Stimulated activated CD8-positive, alpha-beta memory T cell treated with anti-CD3 and anti-CD28 coated beads, Interleukin-4, amount 100 ng/mL, for 1 hour (primary cell): ENCODE measurements at places on chromosomes 1 and 21.

DNA sequence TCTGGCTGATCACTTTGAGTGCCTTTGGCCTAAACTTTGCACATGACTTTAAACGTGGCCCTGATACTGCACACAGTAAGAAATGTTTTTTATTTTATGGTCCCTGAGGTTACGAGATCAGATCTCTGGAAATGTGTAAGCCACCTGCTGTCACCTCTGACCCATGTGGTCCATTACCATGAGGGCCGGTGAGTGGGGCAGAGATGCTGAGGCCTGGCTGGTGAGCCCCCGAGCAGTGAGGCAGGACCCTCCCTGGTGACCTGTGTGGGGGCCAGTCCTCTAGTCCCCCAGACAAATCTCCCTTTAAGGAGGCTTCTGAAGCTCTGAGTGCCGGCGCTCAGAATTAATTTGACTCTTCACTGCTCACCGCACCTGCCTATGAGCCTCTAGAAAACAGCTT, 12.4 kb downstream of the TFF3 start:
- DNase-seq = no peak

DNA sequence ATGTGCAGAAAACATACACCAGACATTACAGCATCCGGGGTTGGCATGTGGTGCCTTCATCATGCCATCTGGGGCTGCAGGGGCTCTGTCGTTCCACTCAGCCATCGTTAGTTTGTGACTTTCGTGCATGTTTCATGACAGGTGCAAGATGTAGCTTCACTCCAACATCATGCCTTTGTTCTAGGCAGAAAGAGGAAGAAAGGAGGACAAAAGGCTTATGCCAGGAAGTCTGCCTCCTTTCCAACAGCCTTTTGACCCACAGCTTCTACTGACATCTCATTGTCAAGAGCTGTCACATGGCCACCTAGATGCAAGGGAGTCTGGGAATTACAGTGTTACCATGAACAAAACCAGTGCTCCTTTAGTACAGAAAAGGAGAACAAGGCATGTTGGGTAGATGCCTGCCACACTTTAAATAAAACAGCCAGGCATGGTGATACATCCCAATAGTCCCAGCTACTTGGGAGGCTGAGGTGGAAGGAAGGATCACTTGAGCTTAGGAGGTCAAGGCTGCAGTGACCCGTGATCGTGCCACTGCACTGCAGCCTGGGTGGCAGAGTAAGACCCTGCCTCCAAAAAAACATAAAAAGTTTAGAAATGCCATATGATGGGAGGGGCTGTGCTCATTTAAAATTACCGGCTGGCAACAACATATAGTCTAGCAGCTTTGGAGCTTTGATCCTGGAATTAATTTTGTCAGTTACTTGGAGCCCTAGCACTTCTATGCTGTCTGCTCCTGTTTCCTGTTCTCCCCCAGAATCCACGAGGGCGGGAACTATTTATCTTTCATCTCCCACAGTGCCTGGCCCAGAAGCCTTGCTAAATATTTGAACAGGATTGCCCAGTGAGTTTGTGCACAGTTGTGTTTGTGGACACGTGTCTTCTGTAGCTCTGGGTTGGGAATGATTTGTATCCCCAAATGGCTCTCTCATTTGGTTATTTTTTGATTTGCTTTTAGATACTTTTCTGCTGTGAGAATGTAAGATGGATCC, 7.4 kb downstream of the DOP1B start:
- DNase-seq = no peak

GRCh38 chr1:247334378-247335133, 2.9 kb upstream of the ZNF496 start:
- no peak for DNase-seq

- DNase-seq = no peak
Observed at GRCh38 chr1:55876276-55877060, 661.3 kb upstream of the USP24 start.

DNA sequence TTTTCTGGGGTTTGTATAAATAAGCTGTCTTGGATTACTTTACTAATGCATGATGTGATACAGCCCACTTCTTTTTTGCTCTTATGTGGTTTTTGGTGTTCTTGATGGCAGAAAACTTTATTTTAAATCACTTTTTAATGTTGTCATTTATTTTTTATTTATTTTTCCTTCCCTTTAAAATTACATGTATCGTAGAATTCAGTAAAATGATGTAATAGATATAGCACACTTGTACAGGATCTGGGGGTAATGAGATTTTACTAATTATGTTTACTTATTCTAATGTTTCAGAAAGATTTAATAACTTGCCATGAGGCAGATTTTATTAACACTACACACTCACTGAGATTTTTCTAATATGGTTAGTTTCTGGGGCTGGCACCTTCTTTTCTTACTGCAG, 701 bp upstream of the B3GALT2 start:
- no peak for DNase-seq

GRCh38 chr1:92563457-92564216, 76.9 kb upstream of the GFI1 start:
- DNase-seq = no peak

- DNase-seq = no peak
Observed at GRCh38 chr1:246792603-246793002, 68.4 kb downstream of the SCCPDH start.

DNA sequence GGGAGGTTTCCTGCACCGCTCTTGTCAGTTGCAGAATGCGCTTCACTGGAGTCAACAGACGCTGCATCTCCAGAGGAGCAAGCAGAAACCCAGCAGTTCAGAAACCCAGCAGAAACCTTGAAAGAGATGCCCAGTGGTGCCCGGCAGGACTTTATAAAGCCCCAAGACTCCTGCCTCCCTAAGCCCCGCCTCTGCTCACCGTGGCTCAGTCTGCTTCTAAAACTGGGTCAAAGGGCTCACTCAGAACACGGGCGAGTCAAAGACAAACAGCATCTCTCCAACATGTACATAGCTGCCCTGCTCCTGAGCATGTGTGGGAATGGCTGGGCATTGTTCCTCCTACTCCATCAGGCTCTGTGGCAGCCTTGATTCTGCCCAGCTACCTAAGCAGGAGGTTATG, at the start of gene HMGCS2:
Gene HMGCS2, minus strand, starts transcription at position 128 of the 400 bp plus-strand sequence. Its CDS starts 61 bp downstream, at position 67.
- DNase-seq = no peak

- DNase-seq = no peak
Observed at GRCh38 chr1:240094041-240094722, 2.5 kb downstream of the FMN2 start.

GRCh38 chr1:183467687-183468086, 4.6 kb upstream of the SMG7 start:
- no peak for DNase-seq

DNA sequence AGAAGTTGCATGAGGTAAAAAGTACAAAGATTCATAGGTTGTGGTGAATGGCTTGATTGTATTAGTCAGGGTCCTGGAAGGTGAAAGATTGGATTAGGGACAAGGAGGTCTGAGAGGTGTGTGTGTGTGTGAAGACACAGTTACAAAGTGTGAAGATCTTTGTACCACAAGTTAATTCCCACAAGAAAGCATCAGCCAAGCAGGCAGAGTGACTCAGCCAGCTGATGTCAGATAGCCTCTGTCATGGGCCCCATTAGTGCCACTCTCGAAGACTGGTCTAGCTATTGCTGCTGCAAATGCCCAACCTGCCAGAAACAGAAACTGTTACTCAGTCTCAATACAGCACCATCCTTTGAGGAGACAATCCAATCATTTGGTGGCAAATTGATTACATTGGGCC, 96.5 kb downstream of the DTL start:
- DNase-seq = no peak

- no peak for DNase-seq
Observed at GRCh38 chr1:172177849-172178248, 242.6 kb upstream of the C1orf105 start.

GRCh38 chr1:97123717-97124431, 402.3 kb downstream of the PTBP2 start:
- no peak for DNase-seq

DNA sequence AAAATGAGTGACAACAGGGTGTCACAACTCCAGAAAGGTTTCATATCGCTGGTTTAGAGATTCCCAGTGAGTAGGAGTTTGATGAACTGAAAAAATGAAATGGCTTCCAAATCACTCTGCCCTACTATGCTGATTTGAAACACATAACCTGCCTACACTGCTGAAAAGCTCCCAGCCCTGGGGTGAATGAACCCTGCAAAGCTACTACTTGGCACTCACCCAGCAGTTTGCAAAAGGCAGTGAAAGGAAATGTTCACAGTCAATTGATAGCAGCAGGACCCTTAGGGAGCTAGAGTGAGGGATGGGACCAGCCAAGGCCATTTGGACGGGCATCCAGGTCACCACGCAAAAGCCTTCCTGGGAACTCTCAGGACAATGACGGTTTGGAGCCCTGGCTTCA, 44.4 kb upstream of the SRP9 start:
- no peak for DNase-seq

- DNase-seq = no peak
Observed at GRCh38 chr21:45075596-45076244, 1.3 kb downstream of the ADARB1 start.

DNA sequence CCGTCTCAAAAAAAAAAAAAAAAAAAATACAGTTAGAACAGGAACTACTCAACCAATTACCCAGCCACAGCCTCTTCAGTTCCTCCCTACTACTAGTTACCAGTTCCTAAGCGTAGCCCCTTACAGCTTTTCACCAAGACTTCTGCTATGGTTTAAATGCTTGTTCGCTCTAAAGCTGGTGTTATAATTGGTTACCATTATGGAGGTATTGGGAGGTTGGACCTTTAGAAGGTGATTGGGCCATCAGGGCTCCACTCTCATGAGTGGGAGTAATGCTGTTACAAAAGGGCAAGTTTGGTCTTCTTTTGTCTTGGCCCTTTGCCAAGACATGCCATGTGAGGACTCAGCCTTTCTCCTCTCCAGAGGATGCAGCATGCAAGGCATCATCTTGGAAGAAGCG, 3.0 kb upstream of the SMPDL3B start:
- DNase-seq = no peak

GRCh38 chr1:179178183-179178582, 51.3 kb downstream of the ABL2 start:
- no peak for DNase-seq

DNA sequence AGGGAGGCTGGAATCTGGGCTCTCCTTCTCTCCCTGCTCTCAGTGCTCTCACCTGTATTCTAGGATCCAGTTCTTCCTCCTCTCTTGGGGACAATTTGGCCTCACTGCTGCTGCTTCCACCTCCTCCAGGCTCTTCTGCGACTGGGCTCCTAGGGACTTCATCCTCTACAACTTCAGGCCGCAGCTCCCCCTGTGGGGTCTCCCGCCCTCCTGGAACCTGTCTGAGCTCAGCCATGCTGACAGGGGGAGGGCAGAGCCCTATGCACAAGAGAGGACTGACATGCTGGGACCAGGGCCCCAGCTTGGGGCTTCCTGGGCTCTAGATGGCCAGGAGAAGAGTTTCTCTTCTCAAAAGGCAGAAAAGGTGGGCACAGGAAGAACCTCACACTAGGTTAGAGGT, 1.0 kb downstream of the SH3BP5L start:
- DNase-seq = no peak

DNA sequence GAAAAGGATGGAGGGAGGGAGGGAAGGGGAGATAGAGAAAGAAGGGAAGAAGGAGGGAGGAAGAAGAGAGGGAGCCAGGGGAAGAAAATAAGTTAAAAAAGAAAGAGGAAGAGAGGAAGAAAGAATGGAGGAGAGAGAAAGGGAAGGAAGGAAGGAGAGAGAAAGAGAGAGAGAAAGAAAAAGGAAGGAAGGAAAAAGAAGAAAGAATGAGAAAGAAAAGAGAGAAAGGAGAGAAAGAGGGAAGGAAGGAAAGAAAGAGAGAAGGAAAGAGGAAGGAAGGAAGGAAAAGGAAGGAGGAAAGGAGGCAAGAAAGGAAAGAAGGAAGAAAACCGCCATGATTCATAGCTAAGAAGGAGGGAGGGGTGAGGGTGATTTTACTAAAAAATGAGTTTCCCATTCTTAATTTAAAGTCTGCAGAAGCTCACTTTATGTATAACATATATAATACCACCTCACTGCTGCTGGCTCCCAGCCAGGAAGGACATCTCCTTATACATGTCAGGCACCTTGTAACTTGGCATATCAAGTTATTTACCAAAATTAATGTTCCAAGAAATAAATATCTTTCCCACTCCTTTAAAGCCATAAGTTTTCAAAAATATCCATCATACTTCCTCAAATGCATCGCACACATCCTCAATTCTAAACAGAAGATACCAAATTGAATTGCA, 46.0 kb upstream of the OLIG2 start:
- DNase-seq = no peak

DNA sequence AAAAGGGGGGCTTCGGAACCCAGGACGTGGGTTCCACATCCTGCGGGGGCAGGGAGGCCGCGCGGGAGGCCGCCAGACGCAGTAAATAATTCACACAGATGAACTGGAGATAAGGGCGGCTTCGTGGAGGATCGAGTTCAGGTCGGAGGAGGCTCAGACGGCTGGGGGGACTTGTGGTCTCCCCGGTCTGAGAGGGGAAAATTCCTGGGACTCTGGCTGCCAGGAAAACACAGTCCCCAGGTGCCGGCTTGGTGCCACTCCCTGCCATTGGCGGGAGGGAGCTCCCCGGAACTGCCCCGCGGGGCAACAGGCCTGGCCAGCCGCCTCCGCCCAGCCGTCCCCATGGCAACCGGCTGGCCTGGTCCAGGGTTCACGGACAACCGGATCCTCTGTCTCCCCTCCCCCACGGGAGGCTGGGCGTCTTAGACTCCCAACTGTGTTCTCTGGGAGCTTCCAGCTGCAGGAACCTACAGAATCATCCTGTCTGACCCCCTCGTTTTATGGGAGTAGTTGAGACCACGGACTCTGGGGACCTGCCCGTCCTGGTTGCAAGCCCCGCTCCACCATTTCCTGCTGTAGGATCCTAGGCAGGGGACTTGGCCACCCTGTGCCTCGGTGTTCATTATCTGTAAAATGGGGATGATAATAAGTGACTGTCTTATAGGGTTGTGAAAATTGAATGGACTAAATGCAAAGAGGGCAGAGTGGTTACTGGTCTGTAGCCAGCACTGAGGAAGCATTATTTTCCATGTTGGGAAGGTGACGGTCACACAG, 9.6 kb downstream of the CAMK2N1 start:
- no peak for DNase-seq

DNA sequence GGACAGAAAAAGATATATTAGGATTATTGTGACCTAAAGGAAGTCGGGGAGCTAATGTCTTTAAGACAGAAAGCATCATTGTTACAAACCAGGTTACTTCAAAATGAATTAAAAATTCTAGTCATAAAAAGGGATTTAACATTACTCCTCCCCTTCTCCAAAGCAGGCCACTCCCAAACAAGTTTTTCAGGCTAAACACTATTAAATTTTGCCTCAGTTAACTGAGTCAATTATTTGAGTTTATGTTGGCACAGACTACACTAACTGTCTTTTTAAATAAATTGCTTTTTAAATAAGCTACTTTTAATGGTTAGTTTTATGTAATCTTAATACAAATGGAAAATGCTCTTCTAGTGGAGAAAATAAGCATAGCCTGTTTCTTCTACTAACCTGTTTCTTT, 395.0 kb upstream of the DUSP10 start:
- DNase-seq = no peak
